ENCODE measurements at places on chromosomes 3 and 15. TPM values are rescaled to one million over a fixed set of nuclear protein-coding genes. Genes with fewer than 3 reads are reported as not detected.

The TIGIT gene
- total RNA-seq = 6.3 TPM

The PP2D1 gene
- not detected for total RNA-seq

The ZMYND10 gene
- 1.8 TPM for total RNA-seq

The WDR72 gene
- total RNA-seq = not detected

DNA sequence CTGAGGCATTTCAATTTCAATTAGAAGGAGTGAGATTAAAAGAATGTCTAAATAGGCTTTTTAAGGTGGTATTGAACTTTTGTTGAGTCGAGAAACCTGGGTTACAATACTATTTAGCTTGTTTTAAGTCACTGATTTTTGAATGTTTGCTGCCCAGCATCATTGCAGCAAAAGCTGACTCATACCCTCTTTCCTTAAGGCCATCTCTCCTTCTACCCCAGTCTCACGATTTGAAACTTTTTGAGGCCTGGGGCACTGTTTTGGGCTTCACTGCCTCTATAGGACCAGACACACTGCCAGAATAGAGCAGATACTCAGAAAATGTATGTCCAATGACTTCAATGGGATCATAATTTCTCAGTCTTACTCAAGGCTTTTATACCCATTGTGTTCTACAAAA is 319.6 kb upstream of the TGFBR2 start:
- DNase-seq = no peak

DNA sequence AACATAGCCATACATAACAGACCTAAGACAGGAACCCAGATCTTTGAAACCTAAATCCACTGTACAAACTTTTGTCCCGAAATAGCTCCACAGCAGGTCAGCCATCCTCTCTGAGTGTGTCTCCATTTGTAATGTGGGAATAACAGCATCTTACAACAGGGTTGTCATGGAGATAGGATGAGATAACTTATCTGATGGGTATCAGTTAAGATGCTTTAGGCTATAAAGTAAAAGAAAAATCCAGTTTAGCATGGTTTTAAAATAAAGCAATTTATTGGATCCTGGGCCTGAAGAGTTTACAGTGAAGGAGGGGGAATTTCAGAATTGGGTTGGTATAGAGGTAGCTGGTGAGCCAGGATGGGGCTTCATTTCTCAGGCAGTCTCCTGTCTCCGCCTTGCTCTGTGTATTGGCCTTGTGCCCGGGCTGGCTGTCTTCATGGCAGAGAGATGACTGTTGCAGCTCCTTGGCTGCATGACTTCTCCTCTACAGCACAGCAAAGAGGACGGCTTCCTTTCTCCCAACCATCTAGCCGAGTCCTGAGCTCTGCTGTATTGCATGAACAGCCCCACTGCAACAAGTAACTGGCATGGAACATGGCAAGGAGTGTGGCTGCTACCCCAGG is 131.9 kb upstream of the PROK2 start:
- DNase-seq = no peak

GRCh38 chr15:38941399-38941953 is 376.9 kb upstream of the RASGRP1 start:
- no peak for DNase-seq

DNA sequence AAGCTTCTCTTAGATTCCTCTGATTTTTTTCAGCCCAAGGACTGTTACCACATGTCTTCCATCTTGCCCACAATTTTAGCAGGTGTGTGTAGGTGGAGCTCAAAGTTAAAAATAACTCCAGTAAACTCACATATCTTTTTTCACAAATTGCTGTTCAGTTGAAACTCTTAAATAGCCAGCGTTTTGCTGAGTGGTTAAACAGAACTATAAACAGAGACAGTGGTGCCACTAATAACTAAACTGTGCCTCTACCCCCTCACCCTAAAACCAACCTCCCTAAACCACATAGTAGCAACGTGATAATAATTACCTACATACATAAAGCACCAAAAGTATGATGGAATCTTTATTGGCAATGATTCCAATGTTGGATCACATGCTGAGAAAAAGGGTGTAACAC is 525.1 kb downstream of the PDCD6IP start:
- DNase-seq = no peak

DNA sequence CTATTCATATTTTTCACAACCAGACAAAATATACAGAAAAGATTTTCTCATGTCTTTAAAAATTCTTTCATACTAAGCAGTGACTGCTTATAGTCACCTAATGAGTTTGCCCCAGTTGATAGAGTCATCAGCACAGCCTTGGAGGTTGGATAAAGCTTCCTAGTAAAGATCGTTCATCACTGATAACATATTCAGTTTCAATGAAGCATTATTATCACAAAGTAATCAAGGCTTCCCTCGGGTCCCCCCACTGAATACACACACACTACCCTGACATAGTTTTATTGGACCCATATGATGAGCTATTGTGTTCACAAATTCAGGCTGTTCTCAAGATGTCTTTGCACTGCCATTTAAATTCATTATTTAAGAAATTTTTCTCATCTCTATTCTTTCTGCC is 297.8 kb downstream of the KCNH8 start:
- DNase-seq = no peak

- DNase-seq = no peak
These were observed 311.2 kb downstream of the OCA2 start for GRCh38 chr15:27787931-27788330.

DNA sequence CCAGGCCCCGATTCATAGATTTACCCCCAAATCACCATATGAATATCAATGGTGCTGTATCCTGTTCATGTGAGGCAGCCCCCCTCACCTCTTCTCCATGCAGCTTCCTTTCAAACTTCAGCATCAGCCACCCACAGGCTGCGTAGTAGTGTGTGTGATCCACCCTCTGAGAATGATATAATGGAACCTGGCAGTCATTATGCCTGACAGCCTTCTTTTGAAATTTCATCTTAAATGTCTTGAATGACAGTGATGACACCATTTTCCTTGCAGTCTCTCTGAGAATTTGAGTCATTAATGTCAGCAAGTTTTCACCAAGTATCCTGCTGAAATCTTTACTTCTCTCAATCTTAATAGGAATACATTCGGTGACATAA is 3.5 kb upstream of the CLRN1 start:
- no peak for DNase-seq

DNA sequence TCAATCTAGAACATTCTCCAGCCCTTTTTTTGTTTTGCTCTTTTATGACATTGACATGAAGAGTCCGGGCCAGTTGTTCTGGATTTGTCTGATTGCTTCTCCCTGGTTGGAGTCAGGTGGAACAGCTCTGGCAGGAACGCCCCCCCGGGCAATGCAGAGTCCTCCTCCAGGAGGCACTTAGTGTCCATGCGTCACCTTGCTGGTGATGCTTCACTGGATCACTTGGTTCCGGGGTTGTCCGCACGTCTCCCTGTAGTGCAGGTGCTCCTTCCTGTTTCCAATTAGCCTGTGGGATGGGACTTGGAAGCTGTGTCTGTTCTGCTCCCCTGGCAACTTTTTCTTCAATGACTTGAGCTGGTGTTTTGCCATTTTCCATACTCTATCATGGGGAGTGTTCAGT is 9.8 kb downstream of the CSK start:
- no peak for DNase-seq

Measured in activated T-helper 2 cell treated with anti-CD3 and anti-CD28 coated beads, Interferon-gamma antibody, Interleukin-2, Interleukin-4, amounts not matched to agents 10 μg/mL and 5 μg/mL and 100 μg/mL, durations not matched to agents 14 hours and 24 hours and 36 hours (primary cell).